ENCODE measurements at places on chromosomes 3 and 15.

DNA sequence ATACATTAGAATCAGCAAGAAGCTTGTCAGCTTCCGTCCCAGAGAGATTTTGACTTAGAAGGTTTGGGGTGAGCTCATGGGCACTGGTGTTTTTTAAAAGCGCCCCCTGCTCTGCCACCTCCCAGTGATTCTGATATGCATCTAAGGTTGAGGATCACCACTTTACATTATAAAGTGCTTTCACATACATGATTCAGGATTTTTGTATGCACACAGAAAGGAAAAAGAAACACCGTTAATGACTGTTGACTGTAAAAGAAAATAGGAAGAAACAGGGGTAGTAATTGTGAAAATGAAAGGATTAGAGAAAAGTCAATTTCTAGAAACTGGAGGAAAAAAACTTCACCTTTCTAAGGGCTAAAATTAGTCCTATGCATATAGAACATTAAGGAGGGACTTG is 104.9 kb upstream of the ZBED2 start:
- DNase-seq, result no peak

DNA sequence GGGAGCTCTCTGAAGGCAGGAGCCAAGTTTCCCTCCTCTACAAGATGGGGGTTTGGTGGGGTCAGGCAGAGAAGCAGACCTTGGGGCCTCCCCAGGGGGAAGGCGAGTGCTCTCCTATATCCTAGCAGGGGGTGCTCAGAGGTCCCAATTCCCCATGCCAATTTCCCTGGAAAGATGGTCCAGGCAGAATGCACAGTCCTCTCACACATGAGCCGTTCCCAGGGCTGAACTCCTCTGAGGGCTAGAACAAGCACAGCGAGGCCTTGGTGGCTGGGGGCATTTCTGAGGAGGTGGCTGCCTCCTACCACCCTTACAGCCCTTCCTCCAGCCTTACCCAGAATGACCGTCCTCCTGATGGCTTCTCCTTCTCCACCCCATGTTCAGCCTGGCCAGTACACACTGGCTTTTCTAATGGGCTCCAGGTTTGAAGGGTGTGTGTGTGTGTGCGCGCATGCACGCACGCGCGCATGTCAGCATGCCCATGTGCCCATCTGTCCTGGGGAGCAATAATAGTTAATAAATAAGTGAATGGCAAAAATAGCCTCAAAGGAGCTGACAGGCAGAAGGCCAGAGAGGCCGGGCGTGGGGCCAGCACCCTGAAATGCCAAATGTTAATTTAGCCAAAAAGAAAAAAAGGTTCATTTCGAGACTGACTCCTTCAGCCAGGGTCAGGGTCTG is 24.4 kb downstream of the ADCY5 start:
- no peak for DNase-seq

DNA sequence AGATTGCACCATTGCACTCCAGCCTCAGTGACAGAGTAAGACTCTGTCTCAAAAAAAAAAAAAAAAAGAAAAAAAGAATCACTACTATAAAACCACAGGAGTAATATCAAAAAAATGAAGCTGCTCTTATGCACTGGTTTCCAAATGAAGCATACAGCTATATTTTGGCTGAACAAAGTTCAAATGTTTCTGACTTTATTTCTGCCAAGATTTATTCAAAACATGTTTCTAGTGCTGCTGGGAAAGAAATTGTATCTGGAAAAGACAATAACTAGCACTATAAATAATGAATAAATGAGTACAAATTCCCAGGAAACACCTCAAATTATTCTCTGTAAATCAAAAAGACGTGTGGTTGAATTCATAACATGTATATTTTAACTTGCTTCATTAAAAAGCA is 102.5 kb upstream of the MME start:
- DNase-seq, result no peak

- DNase-seq, result no peak
These were observed 71.7 kb upstream of the VGLL3 start for GRCh38 chr3:87062685-87063084.

DNA sequence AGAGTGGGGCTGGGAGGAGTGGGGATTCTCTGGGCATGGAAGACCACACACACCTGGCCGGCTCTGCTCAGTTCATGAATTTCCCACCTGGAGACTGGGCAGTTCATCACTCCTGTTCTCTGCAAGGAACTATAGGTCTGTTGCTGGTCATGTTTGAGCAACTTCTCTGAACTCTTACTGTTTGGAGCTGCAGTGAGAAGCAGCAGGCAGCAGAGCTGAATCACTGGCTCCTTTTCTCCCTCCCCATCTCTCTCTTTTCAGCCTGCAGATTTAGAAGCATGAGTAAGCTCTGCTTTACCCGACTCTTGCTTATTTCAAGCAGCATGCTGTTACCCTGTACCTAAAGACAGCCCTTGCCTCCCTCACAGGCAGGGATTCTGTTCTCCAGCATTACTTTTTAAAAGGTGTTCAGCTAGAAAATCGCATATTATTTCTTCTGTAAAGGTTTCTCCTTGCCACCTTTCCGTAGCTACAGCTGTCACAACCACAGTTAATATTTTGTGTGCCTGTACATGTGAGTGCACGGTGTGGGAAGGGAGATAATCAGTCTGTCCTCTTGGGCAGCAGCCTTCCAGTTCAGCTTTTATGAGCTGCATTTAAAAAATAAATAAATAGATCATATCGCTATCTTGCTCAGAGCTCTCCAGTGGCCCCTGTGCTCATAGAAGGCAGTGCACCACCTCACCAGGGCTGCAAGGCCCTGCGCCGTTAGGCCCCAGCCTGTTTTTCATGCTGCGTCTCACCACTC is 131.6 kb downstream of the CHCHD6 start:
- no peak for DNase-seq

- DNase-seq, result no peak
These were observed 172.3 kb upstream of the CHRNA7 start for GRCh38 chr15:31858026-31858425.

DNA sequence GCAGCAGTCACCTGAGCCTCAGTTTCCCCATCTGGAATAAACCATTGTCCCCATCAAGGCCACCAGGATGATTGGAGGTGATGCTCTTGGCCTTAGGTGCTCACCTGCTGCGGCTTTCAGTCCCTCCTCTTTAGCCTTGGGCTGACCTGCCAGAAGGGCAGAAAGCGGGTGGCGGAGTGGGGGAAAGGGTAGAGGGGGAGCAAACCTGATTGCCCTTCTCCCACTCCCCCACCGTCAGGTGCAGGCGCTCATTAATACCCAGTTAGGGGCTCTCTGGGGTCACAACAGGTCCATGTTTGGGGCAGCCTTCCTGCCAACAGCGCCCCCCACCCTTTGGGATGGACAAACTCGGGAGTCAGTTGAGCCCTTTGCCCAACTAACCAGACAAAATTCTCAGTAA is 50.5 kb downstream of the GRIP2 start:
- DNase-seq, result no peak

GRCh38 chr3:96813820-96814650 is at the start of gene EPHA6:
TSS of gene EPHA6 (plus strand) at chr3:96814594.
- no peak for DNase-seq

DNA sequence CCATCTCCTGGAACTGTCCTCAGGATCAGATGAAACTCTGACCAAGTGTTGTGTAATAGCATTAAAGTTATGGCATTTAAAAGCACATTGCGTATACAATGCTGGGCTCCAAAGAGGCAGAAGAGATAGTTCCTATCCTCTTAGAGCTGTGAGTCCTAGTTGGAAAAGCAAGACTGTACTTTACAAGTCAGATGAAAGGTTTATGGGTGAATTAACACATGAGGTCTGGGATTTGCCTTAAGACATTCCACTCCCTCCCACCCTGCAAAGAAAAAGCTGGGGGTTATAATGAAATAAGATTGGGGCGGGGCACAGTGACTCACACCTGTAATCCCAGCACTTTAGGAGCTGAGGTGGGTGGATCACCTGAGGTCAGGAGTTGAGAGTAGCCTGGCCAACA is 35.6 kb downstream of the SNAPC5 start:
- no peak for DNase-seq

GRCh38 chr3:58521917-58522631 is 14.9 kb downstream of the ACOX2 start:
- DNase-seq, result no peak

- DNase-seq, result no peak
These were observed 86.7 kb downstream of the VGLL4 start for GRCh38 chr3:11556851-11557644.

GRCh38 chr3:146465693-146466465 is 3.5 kb downstream of the PLSCR2 start:
- DNase-seq, result no peak

DNA sequence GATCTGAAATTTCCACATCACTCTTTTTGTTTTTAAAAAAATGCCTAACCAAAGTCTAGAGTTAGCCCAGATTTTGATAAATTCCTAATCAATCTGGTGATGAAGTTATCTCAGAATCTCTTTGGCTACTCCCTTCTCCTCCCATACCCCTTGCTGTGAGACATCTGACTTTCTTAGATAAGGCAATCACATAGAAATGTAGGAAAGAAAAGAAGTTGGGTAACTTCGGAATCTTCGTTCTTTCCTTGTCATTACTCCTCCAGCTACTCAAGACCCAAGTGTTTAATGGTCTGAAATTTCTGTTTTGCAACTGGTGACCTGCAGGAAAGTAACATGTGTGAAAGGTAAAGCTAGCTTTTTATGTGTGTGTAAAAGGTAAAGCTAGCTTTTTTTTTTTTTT is 37.8 kb downstream of the MYL3 start:
- DNase-seq, result no peak

DNA sequence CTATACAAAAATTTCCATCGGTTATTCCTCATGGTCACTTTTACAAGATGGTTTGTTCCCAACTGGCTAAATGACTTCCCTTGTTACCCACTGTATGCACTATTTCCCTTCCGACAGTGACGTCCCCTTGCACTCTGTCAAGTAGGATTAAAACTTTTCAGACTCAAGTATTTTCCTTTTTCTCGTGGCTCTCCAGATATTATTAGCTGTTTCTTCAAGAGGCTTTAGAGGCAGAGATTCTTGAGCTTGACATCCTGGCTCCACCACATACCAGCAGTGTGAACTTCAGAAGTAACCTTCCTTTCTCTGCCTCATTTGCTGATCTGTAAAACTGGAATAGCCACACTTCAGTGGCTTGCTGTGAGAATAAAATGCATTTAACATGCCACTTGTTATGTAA is 14.0 kb downstream of the CSNK1G1 start:
- DNase-seq, result no peak

DNA sequence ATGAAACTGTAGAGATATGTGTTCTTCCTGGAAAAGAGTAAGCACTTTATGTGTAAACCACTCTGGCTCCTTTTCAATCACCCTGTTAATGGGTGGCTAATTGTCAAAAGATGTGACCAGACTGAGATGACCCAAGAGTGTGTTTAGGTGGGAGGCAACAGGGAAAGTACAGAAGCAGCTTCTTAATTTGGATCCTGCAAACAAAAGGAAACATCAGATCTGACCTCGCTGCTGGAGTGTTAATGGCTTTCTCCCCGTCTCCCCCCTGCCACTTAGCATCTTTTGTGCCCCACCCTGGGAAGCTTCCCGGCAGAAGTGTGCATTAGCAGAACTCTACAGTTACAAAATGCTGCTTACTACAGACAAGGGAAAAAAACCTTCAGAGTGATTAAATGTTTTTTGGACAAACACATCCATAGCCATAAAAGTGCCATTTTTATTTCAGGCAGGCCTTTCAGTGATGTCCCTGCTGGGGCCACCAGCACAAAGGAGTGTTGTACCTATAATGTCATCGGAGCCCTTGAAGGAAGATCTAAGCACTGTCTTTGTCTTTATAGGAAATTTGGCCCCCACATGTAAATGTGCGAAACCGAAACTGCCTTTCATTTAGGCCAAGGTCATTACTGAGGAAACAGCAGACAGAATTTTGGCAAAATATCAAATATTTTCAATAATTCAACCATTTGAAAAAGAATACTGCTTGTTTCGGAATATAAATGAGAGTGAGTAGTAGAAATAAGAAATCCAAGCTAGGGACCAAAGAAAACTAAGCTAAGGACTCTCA is 311.0 kb downstream of the WDR72 start:
- DNase-seq, result no peak

GRCh38 chr15:95996494-95996893 is 334.0 kb upstream of the NR2F2 start:
- DNase-seq, result peak; percentile 2

GRCh38 chr3:36814066-36814717 is 49.8 kb upstream of the DCLK3 start:
- no peak for DNase-seq

All from stimulated activated CD8-positive, alpha-beta memory T cell treated with anti-CD3 and anti-CD28 coated beads, Interleukin-15, amount 100 ng/mL, for 48 hours (primary cell).